ENCODE measurements at places on chromosomes 11 and 22.

GRCh38 chr11:107619926-107620325 lies 29.0 kb downstream of the ELMOD1 start:
- no peak for DNase-seq

DNA sequence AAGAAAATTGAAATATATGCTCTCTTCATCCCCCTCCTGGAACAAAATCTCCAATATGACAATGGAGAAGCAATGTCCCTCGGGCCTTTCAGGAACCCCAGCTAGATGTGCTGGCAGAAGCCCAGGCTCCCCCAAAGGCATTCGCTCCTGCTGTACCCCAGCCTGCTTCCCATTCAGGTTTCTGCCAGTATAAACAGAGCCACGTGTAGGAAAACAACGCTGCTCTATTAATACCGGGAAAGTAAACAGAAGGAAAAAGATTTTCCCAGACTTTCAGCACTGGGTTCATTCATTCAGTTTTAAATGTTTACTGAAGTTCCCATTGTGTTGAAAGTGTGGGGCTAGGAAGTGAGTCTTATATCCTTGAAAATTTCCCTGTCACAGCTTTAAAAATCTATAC lies 147.1 kb downstream of the CADM1 start:
- no peak for DNase-seq

DNA sequence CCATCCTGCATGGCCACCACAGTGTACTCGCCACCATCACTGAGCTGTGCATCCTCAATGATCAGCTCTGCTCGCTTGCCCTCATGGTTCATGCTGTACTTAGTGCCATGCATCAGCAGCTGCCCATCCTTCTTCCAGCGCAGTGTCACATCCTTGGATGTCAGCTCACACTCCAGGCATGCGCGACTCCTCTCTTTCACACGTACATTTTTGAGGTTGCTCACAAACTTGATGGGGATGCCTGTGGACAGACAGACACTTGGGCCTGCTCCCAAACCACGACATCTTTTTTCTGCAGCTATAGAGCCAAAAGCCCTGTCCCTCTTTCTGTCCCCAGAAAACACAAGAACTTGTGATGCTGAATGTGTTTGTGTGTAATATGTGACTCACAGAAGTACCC lies 10.5 kb downstream of the IGSF22 start:
- DNase-seq = no peak

DNA sequence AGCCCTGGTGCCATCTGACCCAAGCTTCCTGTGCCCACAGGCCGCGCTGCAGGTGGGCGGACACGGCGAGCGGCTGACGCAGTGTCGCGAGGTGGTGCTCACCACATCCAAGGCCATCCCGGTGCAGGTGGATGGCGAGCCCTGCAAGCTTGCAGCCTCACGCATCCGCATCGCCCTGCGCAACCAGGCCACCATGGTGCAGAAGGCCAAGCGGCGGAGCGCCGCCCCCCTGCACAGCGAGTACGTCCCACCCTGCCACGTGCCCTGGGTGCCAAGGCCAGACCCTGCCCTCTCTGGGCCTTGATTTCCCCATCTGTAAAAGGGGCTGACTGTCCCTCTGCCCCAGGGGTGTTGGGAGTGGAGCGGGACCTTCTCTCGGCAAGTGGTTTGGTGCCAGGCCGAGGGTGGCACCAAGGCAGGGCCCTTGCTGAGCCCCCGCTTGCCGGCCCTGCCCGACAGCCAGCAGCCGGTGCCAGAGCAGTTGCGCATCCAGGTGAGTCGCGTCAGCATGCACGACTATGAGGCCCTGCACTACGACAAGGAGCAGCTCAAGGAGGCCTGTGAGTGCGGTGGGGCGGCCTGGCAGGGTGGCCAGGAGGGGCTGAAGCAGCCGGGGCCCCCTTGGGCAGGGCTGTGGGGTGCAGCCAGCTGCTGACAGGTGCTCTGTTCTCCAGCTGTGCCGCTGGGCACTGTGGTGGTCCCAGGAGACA lies 5.9 kb upstream of the MDK start:
- DNase-seq = no peak

GRCh38 chr22:49291781-49292180 lies 535.9 kb downstream of the BRD1 start:
- no peak for DNase-seq

All from stimulated activated CD8-positive, alpha-beta memory T cell treated with anti-CD3 and anti-CD28 coated beads, Interleukin-4, amount 100 ng/mL, for 4 hours (primary cell).